ENCODE measurements at places on chromosomes 2 and 18.

DNA sequence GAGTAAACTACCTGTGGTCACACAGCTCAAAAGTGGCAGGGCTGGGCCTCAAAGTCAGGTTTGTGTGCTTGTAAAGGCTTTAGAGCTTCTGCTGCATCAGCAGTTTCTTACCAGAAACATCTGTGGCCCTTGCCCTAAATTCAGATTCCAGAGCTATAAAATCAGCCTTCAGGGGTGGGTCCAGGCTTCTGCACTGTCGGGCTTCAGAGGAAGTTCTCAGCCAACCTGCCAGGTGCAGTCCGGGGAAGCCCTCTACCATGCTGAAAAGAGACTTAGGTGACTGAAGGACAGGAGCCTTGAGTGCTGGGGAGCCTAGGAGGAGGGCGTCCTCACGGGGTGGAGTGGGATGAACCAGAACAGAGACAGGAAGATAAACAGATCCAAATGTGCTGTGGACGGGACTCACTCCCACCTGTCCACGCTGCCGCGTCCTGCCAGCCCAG, 69.9 kb upstream of the HS6ST1 start:
- DNase-seq: no peak

DNA sequence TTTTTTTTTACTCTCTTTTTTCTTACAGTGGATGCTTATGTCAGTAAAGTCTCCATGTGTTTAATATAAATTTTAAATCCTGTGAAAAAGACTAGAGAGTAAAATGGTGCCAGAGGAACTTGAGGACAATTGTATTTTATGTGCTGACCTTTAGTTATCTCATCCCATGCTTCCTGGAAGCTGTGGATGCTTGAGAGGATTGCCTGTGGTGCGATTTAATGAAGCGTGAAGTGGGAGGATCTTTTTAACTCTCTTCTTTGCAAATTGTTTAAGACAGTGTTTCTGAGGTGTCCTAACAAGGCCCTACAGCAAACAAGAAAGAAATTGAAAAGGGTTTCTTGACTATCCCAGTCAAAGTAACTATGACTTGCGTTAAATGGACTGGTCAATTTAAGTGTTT, 84.2 kb downstream of the DTNA start:
- no peak for DNase-seq

DNA sequence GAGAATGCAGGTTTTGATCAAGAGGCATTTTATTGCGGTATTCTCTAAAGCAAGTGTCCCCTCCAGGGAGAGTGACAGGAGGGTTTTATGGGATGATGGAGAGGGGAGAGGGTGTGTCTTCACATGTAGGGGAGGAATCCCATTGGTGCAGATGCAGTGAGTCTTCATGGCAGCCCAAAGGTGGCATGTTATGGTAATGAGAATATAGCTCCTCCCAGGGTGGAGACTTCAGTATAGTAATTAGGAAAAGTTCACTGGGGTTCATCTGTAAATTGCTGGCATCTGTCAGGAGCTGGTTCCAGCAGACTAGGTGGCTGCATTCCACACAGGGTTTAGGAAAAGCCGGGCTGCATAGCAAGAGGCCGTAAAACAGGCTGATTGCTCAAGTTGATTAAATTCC, 230.7 kb upstream of the CCDC68 start:
- peak; percentile 58 for DNase-seq

- DNase-seq: no peak
Measured at GRCh38 chr2:137036619-137037018, 271.3 kb downstream of the THSD7B start.

- no peak for DNase-seq
Measured at GRCh38 chr2:108588070-108588668, 53.9 kb downstream of the LIMS1 start.

DNA sequence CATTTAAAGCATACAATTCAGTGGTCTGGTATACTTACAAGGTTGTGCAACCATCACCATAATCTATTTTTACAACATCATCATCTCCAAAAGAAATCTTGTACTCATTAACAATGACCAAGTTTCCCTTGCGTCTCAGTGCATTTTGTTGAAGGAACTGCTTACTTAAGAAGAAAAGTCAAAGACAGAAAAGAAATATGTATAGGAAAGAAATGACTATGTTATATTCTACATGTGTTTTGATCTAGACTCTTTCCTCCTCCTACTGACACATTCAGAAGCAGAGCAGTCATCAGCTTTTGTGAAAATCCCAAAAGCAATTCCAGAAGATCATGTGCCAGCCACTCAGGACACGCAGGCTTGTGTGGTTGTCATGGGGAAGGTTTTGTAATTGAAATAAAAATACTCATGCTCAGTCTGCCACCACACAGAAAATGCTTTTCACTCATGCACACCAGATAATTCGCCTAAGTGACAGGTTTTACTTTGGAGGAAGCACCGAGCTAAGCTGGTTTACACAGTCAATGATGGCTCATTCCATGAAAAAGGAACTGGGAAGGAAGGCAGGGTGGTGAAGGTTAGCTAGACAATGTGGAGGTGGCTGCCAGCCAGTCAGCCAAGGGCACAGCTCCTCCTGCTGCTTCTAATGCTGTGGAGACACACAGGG, 158.5 kb upstream of the REV1 start:
- DNase-seq: peak; percentile 4

DNA sequence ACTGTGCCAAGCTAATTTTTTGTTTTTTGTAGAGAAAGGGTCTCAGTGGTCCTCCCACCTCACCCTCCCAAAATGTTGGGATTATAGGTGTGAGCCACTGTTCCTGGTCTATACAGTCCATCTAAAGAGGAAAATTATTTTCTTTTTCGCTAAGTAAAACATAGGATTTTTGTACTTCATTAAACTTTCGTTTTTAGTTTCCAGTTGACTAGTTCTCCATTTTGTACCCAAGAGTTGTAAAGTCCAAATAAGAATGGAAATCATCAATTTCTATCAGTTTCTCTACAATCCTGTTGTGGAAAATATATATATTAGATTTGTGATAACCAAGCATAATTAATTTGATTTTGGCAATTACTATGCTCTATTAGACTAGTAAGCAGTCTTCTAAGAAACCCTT, 156.4 kb downstream of the BABAM2 start:
- no peak for DNase-seq

- DNase-seq: no peak
Measured at GRCh38 chr18:44887227-44887631, 206.5 kb downstream of the SETBP1 start.

- no peak for DNase-seq
Measured at GRCh38 chr2:27954221-27954673, 63.7 kb downstream of the BABAM2 start.

DNA sequence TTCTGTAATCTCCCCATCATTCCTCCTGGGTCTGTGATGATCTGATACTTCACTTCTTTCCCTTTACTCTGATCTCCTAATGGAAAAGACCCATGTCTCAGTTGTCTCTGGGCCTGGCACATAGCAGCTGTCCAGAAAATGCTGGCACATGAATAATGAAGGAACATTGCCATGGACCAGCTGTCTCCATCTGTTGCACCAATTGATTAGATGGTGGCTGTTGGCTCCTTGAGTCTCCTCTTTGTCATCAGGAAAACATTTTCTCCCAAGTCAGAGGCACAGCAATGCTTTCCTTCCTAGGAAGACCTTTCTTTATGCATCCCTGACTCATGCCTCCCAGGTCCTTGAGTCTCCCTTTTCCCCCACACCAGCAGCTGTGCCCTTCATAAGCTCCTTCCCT, 286.2 kb upstream of the CXCR4 start:
- no peak for DNase-seq

DNA sequence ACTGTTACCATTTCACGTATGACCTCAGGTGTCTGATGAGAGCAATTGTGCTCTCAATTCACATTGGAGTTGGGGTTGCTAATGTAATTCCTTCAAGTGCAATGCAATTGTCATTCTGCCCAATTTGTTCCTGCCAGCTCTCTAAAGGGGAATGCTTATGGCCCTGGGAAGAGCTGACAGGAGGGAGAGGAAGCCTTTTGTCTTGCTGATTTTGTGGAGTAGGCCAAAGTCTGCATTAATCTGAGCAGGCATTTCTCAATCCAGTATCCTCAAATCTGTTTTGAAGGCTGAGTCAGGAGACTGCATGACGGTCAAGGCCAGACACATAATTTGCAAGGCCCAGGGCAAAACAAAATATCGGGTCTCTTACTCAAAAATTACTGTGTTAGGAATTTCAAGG, 326.4 kb upstream of the SPHKAP start:
- peak; percentile 84 for DNase-seq

DNA sequence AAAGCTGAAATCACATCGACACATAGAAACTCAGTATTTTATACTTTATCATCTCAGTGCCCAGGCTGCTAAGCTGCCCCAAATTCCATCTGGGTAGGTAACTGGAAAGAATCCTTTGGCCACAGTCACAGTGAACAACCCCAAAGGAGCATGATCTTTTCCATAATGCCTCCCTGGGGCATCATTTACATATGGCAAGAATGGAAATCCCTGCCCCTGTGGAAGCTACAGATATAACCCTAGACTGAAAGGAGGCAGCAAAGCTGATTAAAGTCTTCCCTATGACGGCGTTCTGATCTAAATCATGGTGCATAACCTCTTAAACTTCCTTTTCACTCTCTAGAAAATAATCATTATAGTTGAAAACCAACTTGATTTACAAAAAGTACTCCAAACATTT, 41.5 kb downstream of the MAP3K19 start:
- peak; percentile 11 for DNase-seq

- no peak for DNase-seq
Measured at GRCh38 chr2:73008766-73009135, 62.8 kb downstream of the SFXN5 start.

GRCh38 chr2:20223407-20224163, 1.3 kb downstream of the SDC1 start:
- DNase-seq: peak; percentile 70

DNA sequence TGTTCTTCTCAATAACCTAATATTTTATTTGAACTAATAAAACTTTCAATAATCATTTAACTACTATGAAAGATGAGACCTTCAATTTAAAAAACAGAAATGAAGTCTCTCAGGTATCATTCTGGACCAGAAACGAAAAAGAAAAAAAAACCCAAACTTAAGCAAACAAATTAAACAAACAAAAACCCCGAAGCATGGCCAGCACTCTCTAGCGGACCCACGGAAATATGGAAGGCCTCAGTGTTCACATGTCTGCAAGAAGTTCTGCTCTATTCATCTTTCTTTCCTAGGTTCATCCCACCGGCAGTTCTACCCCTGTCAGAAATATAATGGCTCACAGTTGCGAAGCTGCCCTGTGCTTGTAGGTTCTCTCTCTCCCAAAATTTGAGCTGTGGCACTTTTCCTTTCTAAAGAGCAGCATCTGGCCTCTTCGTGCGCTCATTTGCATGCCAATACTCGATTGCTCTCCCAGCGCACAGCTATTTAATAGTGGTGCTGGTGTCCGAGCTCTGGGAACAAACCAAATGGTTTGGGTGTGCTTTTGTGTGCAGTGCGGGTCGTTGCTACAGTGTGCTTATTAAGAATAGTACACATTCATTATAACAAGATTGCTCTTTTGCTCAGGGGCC, 129.0 kb upstream of the ZEB2 start:
- DNase-seq: peak; percentile 76

- DNase-seq: no peak
Measured at GRCh38 chr18:12397254-12397653, 10.5 kb upstream of the PRELID3A start.

- DNase-seq: no peak
Measured at GRCh38 chr2:78778756-78779510, 246.6 kb upstream of the REG3G start.

DNA sequence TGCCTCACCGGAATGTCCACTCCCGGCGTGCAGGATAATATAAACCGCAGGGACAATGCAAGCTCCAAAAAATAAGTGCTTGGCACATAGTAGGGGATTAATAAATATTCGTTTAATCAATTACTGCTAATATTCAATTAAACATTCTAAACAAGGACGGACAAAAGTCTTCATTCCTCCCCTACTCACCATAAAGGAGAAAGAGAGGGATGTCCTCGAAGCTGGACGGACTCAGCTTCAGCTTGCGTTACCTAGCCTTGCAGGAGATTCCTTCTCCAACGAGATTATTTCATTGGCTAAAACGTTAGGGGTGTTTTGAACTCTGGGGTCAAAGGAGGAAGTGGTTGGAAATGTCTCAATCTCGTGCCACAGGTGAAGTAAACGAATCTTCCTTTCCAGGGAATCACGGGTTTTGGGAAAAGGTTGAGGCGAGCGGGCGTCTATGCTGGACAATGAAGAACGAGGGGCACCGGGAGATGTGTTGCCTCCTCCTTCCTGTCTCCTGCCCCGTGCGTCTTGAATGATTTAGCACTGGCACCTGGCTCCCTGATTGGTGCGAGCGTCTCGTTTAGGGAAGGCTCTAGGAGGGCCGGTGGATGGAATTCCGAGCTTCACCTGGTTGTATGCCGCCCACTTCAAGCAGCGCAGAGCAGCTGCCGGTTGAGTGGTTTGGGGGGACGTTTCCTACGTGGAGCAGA, 2.0 kb upstream of the GAD1 start:
- DNase-seq: peak; percentile 83

GRCh38 chr2:24762518-24762917, 30.7 kb downstream of the PTRHD1 start:
- DNase-seq: no peak

GRCh38 chr2:189116979-189117378, 62.6 kb downstream of the COL5A2 start:
- DNase-seq: no peak

- no peak for DNase-seq
Measured at GRCh38 chr2:239252393-239252792, 148.4 kb downstream of the HDAC4 start.

DNA sequence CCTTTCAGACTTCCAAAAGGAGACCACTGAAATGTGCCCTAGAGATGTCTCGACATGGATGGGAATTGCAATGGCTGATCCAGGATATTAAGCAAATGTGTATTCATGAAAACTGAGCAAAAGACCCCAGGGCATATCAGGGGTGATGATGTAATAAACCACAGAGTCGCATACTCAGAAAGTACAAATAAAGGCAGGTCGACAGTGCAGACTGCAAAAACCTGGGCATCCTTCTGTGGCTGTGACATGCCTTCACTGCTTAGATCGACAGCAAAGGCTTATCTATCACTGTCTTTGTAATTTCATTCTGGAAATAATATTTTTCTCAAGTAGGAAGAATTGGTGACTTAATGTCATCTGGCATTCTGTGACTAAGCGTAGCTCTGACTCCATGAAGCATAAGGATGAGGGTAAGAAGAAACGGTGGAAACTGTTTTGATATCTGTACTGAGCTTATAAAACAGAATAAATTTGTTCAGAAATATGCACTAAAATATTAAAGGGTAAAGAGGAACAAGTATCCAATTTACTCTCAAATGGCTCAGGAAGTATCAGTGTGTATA, 115.6 kb upstream of the NRP2 start:
- no peak for DNase-seq

DNA sequence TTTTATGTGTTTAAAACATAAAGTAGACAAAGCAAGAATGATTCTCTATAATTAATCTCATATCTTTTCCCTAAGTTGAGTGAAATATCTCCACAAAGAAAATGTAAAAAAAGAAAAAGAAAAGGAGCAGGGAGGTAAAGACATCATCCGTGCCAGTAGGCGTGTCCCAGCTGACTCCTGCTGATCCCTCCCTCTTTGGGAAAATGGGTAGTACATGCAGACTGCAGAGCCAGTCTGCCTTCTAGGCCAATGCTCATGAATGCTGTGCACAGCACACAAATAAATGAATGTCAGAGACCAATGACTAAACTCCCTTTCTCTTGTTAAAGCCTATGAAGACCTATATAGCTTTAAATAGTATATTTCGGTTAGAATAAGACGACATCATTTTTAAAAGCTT, 64.7 kb downstream of the RAPH1 start:
- peak; percentile 18 for DNase-seq

All from GM23338 (cell line).